ENCODE measurements at places on chromosomes 3 and 15.
A peak's percentile ranks its signal among the peaks of the same experiment; 100 is the strongest.

DNA sequence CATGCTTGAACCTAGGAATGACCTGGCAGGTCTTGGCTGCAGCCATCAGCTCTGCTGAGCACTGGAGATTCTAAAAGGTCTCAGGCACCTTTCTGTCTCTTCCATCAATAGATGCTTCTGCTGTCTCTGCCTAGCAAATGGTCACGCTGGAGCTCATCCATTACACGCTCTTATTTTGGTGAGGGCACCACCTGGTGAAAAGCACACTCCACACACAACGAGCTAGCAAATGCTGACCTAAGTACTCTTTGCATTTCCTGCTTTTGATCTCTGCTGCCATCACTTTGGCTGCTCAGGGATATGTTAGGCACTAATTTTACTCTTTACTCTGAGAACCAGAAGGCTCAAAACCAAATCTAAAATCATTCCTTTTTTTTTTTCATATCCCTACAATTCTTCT is 91.3 kb downstream of the RAB11A start:
- no peak for DNase-seq

GRCh38 chr3:48217449-48217848 is 5.8 kb upstream of the CAMP start:
- DNase-seq: no peak

DNA sequence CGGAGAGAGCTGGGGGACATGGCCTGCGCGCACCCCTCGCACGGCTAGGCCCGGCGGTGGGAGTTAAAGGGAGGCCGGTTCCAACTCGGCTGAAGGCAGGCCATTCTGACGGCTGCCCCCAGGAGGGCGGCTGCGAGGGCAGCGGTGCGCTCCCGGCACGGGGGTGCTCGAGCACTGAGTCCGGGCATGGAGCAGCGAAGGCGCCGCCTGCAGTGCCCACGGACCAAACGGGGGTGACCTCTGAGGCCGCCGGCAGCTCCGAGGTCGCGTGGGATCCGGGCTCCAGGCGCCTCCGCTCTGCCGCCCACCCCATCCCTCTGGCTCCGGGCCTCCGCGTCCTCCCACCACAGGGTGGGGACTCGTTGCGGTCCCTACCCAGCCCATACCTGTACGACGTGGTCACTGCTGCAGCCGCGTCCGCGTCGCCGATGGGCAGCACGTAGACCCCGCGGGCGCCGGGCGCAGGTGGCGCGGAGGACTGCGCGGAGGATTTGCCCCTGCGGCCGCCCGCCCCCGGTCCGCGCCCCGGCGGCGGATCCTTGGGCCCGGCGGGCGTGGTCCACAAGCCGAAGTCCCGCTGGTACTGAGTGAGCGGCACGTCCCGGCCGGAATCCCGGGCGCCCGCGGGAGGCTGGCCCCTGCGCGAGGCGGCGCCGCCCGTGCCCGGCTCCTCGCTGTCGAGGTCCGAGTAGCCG is 469 bp downstream of the MAP6D1 start:
- DNase-seq: peak; percentile 31

DNA sequence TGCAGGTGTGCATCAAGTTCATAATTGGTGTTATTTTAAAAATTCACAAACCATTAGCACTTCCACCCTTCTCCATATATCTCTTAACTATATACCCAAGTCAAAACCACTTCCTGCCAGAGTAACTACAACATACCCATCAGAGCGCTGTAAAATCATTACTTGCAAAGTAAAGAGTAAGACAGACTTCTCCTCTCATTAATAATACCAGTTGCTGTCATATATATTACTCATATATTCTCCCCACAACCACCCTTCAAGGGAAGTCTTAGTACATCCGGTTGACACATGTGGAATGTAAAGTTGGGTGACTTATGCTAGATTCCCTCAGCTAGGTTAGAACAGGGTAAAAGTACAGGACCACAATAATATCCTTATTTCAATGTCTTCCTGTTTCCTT is 5.6 kb downstream of the TERC start:
- DNase-seq: no peak

GRCh38 chr15:98547275-98547674 is 101.1 kb upstream of the IGF1R start:
- no peak for DNase-seq

GRCh38 chr3:117987256-117987655 is 1047.4 kb downstream of the IGSF11 start:
- DNase-seq: no peak

DNA sequence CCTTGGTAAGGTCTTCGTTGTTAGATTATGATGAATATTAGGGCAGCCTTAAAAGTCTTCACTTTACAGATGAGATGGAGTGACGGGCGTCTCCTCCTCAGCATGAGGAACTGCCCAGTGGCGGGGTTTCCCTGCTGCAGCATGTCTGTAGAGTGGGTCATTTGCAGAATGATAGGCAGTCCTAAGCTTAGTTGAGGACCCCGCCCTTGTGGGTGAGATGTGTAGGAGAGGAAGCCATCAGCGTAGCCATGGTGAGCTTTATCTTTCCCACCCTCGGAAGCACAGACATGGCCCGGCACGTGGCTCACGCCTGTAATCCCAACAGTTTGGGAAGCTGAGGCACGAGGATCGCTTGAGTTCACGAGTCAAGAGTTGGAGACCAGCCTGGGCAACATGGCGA is 877 bp downstream of the NIT2 start:
- peak; percentile 29 for DNase-seq

DNA sequence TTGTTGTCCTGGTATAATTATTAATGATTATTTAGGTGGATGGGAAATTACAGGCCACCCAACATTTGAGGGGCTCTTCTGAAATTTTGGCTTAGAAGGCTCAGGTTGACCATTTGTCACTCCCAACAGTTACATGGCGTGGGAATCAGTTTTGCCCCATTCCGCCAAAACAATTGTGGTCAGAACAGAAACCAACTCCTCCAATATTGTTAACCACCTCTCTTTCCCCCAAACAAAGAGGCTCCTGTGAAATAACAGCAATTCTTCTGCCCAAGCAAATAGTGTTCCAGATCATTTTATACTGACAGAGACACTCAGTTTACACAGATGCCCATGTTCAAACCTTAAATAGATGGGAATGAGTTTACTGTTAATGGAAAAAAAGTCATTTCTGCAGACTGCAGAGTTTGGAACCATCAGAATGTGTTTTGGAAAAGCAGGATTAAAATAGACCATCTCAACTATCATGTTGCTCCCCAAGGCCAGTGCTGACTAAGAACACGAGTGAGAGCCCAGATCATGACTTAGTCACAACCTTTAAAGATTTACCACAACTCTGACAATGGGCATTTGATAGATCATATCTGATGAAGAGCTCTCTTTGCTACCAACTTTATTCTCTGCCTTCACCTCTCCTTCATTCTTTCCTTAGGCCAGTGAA is 102.1 kb downstream of the DUT start:
- DNase-seq: no peak

DNA sequence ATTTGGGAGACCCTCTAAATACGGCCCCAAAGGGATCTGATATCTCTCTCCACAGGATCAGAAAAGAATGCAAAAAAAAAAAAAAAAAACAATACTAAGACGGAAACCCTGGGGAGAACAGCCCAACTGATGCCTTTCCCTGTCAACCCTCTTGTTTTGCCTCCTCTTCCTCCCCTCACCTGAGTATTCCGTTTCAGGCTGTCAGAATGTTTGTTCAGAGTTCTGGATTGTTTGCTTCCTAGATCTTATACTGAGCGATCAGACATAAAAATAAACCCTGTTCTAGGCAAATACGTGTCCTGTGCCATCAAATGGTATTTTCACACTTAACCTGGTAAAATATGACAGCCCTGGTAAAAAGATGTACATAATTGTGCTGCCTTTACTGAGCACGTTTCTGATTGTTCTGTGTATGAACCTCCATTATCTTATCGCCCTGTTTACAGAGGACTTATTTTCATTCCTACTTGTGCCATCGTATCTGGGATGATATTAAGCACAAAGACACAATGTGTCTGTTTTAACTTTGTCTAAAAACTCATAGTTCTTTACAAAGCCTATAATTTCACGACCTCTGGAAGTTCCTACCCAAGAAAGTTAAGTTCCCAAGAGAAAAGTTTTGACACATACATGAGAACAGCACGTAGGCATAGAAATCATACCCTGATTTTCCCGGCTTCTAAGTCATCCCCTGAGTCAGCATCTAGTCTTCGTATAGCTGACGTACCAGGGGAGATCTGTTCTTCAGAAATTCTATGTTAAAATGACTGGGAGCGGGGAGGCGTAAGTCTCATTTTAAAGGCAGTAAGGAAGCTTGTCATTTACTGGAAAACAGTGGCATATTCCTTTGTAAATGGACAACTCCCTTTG is 856 bp downstream of the ZBTB38 start:
- DNase-seq: peak; percentile 68

GRCh38 chr3:129824926-129825541 is 68.5 kb downstream of the TMCC1 start:
- DNase-seq: peak; percentile 72

- no peak for DNase-seq
Measured at GRCh38 chr3:172210355-172210754, 171.0 kb downstream of the FNDC3B start.

DNA sequence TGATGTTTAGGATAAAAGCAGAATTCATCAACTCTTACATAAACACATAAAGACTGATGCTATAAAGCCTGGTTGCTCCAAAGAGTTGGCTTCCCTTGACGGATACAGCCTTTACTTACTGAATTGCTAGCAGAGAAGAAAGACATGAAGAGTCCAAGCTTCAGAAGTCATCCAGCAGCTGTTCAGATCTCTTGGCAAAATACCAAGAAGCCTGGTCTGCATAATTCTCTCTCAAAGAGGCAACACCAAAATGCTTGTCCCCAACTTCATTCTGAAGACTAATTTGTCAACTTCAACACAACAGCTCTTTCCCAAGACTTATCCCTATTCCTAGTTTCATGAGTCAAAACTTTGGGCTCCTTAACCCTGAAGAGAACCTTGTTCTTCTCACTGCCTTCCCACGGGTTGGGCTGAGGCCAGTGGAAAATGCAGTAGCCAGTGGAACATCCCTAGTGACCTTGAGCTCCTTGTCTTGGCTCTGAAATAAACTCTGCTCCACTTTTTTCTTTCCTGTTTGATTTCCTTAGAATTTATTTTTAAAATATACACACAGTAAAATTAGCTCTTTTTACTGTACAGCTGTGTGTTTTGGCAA is 119.2 kb upstream of the THBS1 start:
- DNase-seq: no peak

GRCh38 chr15:33968224-33968623 is at the start of gene CHRM5:
Gene CHRM5, plus strand, starts transcription at chr15:33968497. Its CDS starts 94,221 bp downstream, at chr15:34062718.
- no peak for DNase-seq

DNA sequence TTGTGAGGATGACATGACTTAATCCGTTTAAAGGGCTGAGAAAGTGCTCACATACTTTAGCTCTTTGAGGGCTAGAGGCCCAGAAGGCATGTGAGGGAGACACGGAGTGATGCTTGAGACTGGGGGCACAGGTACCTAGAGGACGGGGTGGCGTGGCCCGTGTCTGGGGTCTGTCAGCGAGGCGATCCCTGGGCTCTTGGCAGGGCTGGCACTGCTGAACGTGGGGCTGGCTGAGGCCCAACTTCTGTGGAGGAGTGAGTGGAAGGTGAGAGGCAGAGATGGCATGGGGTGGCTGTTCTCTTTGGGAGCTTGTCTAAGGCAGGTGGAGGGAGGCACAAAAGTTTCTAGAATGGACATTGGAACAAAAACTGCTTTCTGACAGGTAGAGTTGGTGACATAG is 9.5 kb downstream of the SEMA4B start:
- DNase-seq: no peak

DNA sequence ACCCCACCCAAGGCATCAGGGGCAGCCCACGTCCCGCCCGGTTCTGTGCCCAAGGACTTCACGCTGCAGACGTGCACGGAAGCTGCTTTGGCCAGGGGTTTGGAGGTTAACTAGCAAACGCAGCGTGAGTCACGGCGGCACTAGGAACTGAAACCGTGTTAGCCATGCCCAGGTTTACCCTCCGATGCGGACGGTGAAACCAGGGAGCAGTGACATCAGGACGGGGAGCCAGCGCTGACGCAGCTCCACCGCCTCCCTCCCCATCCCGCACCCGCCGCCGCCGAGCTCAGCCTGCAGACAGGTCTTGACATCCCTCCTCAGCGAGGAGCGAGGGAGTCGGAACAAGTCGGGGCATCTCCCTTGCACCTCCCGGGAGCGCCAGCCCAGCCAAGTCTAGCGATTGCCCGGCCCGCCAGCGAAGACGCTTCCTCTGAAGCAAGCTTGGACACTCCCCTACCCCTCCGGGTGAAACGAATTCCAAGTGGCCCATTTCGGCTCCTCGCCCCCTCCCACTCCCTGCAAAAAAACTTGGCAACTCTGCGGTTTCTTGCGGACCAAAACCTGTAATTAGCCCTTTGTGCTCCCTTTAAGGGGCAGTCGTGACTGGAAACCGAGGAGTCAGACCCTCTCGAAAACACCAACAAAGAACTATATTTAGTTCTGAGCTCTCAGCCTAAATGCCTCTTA is 1.4 kb upstream of the RAP2B start:
- DNase-seq: peak; percentile 88

GRCh38 chr3:13420045-13420830 is at the start of gene NUP210:
Gene NUP210, minus strand, starts transcription at chr3:13420322. Its CDS starts 96 bp downstream, at chr3:13420226.
- DNase-seq: peak; percentile 78

DNA sequence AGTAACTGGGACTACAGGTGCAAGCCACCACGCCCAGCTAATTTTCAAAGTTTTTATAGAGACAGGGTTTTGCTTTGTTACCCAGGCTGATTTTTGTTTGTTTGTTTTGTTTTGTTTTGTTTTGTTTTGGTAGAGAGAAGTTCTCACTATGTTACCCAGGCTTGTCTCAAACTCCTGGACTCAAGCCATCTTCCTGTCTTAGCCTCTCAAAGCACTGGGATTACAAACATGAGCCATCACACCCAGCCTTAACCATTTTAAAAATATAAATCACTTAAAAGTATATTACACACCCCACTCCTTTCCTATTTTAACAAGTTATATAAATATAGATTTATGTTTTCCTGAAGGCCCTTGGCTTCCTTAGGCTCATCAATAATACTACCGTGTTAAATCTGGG is 6.5 kb upstream of the DYNC1LI1 start:
- DNase-seq: no peak

- no peak for DNase-seq
Measured at GRCh38 chr15:52960283-52960682, 170.1 kb upstream of the ONECUT1 start.

DNA sequence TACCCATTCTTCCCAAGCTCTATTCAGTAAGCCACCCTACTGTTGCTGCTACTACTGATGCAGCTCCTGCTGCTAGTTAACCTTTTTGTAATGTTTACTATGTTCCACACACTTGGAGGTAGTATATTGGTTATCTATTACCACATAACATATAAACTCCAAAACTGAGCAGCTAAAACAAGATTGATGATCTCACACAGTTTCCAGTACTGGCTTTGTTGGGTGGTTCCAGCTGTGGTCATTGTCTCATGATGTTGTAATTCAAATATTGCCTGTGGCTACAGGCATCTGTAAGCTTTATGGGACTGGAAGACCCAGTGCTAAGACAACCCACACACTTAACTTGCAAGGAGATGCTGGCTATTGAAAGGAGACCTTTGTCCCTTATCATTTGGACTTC is 556.2 kb upstream of the SUCLG2 start:
- no peak for DNase-seq

GRCh38 chr15:88701561-88702095 is 62.8 kb downstream of the ISG20 start:
- DNase-seq: peak; percentile 33

- DNase-seq: no peak
Measured at GRCh38 chr3:89116476-89116875, 9.1 kb downstream of the EPHA3 start.

GRCh38 chr15:31215490-31216214 is 111.0 kb upstream of the KLF13 start:
- peak; percentile 86 for DNase-seq

Measured in hepatocyte (in vitro differentiated cells).